Lung (tissue), 17 donors: ENCODE measurements at places on chromosomes 4 and X. TPM values are rescaled to one million over a fixed set of nuclear protein-coding genes. Genes with fewer than 3 reads are reported as not detected.

DNA sequence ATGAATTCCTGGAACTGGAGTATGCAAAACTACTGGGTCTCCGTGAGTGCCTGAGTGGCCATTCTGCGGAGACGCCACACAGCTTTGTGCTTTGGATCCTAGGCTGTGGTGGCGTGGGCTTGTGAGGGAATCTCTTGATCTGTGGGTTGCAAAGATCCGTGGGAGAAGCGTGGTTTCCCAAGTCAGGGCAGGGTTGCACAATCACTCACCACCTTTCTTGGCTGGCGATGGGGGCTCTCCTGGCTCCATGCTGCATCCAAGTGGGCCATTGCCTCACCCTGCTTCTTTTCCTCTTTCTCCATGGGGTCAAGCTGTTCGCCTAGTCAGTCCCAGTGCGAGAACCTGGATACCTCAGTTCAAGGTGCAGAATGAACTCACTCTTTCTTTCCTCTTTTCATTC, 62.5 kb downstream of the SLAIN2 start:
- no peak overlapping the region for H3K27ac ChIP-seq
- H3K27me3 ChIP-seq: no peaks in the 10 kb centered on the region
- H3K4me3 ChIP-seq: no peak overlapping the region
- H3K36me3 ChIP-seq: peaks cover 8% of the 10 kb centered on the region

DNA sequence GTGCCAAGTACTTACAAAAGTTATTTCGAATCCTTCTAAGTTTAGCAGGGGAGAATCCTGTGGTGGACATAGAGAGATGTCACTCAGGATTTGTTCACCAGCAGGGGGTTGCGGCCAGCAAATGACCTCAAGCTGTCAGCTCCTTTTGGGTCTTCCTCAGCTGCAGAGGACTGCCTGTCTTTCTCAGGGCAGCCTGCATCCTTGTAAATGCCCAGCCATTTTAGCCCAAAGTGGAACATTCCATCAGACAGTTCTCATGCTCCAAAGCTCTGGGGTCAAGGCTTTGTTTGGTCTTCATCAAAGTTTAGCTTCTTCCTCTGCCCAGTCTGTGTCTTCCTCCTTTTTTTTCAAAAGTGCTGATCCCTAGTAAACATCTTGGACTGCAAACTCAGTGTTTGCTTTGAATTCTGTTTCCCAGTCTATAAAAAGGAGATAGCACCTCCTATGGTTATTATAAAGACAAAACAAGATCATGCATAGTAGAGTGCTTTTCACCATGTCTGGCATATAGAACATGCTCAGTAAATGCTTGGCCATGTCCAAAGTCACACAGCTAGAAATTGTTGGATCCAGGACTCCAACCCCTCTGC, 156.4 kb upstream of the GATB start:
- no peaks in the 10 kb centered on the region for H3K36me3 ChIP-seq
- H3K27me3 ChIP-seq: no peaks in the 10 kb centered on the region
- DNase-seq: peak; percentile 37
- H3K27ac ChIP-seq: no peak overlapping the region

Gene TMEM192
- polyA plus RNA-seq: 14.3 TPM

- no peaks in the 10 kb centered on the region for H3K36me3 ChIP-seq
- DNase-seq: peak; percentile 30
- H3K4me1 ChIP-seq: peaks cover 11% of the 10 kb centered on the region
- no peak overlapping the region for H3K4me3 ChIP-seq
- no peak overlapping the region for H3K27ac ChIP-seq
Observed at GRCh38 chr4:121564840-121565375, 131.9 kb downstream of the ANXA5 start.

GRCh38 chrX:15471028-15471427, 22.1 kb downstream of the PIR start:
- H3K27ac ChIP-seq: no peak overlapping the region
- H3K36me3 ChIP-seq: no peaks in the 10 kb centered on the region
- H3K4me3 ChIP-seq: no peak overlapping the region
- H3K4me1 ChIP-seq: no peaks in the 10 kb centered on the region
- DNase-seq: peak; percentile 75

Gene TLR1
- polyA plus RNA-seq: 31.4 TPM

GRCh38 chrX:130826249-130826648, 76.8 kb downstream of the ENOX2 start:
- H3K27ac ChIP-seq: no peak overlapping the region
- no peak for DNase-seq
- H3K36me3 ChIP-seq: no peaks in the 10 kb centered on the region
- H3K27me3 ChIP-seq: no peaks in the 10 kb centered on the region
- H3K4me3 ChIP-seq: no peak overlapping the region
- no peaks in the 10 kb centered on the region for H3K4me1 ChIP-seq

- H3K4me3 ChIP-seq: peak within 1 kb of the TSS; percentile 82
- H3K27me3 ChIP-seq: no peaks in the 10 kb centered on the region
- H3K27ac ChIP-seq: peak within 1 kb of the TSS; percentile 97
- peaks cover 6% of the 10 kb centered on the region for H3K4me1 ChIP-seq
- peak; percentile 94 for DNase-seq
- no peaks in the 10 kb centered on the region for H3K36me3 ChIP-seq
Observed at GRCh38 chr4:38867478-38868058, at the start of gene FAM114A1. Gene FAM114A1, plus strand, starts transcription at chr4:38867806. Its CDS starts 10,273 bp downstream, at chr4:38878079.

DNA sequence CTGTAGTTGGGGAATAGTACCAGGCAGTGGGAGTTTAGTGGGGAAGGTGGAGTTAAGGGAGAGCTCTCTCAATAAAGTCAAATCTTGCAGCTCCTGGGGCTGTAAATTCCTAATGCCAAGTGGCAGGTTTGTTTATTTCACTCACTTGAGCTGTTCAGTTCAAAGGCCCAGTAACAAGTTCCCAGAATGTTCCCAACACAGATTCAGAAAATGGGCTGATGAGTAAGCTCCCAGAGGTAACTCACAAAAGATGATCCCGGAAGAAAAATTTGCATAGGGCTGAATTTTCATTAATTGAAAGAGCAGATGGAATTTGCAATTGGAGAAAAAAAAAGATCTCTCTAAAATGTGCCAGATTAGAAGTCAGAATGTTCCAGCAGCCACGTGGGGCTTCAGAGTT, 286.2 kb downstream of the EVC2 start:
- H3K27me3 ChIP-seq: no peaks in the 10 kb centered on the region
- H3K36me3 ChIP-seq: no peaks in the 10 kb centered on the region
- no peak overlapping the region for H3K27ac ChIP-seq

Gene SPARCL1
- 93.2 TPM for polyA plus RNA-seq

DNA sequence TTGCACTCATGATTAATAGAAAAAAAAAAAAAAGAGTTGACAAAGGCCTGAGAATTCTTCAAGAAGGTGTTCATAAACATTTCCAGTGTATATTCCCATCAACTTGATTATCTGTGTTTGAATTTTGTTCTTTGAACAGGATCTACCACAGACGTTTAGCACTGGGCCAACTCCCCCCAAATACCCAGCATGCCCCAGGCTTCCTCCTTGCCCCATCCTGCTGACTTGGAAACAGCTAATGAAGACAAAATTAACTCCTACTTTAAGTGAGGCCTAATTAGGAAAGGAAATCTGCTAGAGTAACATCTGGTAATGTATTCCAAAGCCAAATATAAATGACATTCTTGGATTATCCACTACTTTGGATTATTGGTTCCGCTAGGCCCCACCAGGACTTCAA, 52.5 kb downstream of the PPARGC1A start:
- H3K27ac ChIP-seq: peak overlapping the region; percentile 1
- no peaks in the 10 kb centered on the region for H3K36me3 ChIP-seq
- H3K4me3 ChIP-seq: no peak overlapping the region
- no peaks in the 10 kb centered on the region for H3K4me1 ChIP-seq
- no peak for DNase-seq

DNA sequence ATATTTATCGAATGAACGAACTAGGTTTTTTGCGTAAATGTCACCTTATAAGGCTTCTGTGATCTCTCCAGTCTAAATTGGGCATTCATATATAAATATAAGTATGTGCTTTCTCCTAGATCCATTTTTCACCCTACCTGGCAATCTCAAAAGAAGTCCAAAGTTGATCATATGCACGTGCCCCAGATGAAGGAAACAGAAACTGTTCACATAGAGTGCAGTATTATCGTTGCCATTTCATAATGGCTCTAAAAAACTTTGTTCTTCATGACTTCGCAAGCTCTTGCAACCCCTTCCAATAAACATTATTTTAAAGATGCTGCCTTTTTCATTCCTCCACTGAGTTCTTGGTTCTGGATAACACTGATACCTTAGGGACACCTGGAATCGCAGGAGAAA, 708 bp downstream of the INTS12 start:
- peaks cover 10% of the 10 kb centered on the region for H3K4me1 ChIP-seq
- peaks cover 4% of the 10 kb centered on the region for H3K36me3 ChIP-seq
- peak overlapping the region; percentile 93 for H3K4me3 ChIP-seq

DNA sequence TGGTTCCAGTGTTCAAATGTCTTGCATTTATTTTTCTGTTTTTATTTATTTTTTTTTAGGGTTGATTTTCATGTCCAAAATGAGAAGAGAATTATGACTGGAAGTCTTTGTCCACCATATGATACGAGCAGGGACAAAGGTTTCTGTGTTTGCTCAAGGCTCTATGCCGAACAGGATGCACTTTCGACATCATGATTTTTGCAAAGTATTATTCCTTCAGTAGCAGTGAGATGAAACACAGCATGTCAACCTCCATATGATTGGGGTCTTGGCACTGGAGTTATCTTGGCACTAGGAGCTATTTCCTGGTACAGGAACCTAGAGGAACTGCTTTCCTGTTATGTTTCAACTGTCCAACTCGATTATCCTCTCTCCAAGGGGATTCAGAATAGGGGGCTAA, 72.6 kb downstream of the UCHL1 start:
- no peak overlapping the region for H3K4me3 ChIP-seq
- H3K36me3 ChIP-seq: no peaks in the 10 kb centered on the region
- H3K27me3 ChIP-seq: no peaks in the 10 kb centered on the region
- H3K4me1 ChIP-seq: peaks cover 9% of the 10 kb centered on the region
- DNase-seq: no peak
- H3K27ac ChIP-seq: no peak overlapping the region

DNA sequence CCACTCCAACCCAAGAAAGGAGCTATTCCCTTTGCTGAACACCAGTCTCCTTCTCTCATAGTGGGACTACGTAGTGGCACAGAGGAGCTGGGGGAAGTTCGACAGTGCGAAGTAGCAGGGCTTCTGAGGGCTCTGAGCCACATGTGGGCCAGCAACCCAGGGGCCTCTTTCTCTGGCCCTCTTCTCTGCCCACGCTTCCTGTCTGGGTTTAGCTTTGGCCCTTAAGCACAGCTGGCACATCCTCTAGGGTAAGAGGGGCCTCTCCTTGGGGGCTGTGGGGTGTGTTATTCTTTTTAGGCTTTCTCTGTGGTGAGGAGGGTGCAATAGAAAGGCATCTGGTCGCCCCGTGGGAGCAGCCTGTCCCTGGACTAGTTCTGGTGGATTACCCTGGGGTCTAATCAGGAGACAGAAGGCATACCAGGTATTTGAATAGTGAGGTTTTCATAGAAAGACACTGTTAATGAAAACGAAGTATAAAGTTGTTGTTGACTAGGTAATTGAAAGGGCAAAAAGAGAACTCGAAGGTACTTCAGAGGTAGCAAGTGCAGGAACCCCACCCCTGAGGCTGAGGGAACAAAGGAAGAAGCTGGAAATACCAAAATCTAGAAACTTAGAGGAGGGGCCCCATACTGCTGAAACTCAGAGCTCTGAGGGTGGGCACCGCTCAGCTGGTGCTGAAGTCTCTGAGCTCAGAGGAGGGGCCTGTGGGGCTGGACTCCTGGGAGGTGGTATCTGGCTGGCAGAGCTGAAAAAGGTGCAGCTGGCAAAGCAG, 151.9 kb upstream of the RPS6KA3 start:
- DNase-seq: no peak
- H3K4me3 ChIP-seq: no peak overlapping the region
- H3K27ac ChIP-seq: no peak overlapping the region
- no peaks in the 10 kb centered on the region for H3K36me3 ChIP-seq
- peaks cover 17% of the 10 kb centered on the region for H3K27me3 ChIP-seq

Gene XAGE1A
- polyA plus RNA-seq: 3.1 TPM

GRCh38 chr4:71270901-71271300, 67.9 kb upstream of the SLC4A4 start:
- no peaks in the 10 kb centered on the region for H3K27me3 ChIP-seq
- DNase-seq: peak; percentile 32
- no peaks in the 10 kb centered on the region for H3K4me1 ChIP-seq
- no peaks in the 10 kb centered on the region for H3K36me3 ChIP-seq

DNA sequence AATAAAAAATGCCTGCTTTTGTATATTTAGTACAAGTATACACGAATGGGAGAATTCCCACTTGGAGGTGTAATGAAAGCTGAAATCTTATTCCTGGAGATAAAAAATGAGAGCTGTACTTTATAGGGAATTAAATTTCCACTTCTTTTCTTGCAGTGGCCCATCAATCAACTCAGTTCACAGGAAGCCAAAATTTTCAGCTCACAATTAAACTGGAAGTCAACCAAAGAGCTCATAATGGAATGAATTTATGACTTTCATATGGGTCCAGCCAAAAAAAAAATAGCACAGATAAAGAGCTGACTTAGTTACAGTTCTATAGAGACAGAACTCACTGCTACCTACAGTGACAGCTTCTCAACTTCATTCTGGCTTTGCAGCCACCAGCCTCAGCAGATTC, 115.2 kb upstream of the TBC1D9 start:
- no peak overlapping the region for H3K4me3 ChIP-seq
- no peak overlapping the region for H3K27ac ChIP-seq
- H3K36me3 ChIP-seq: peaks cover under 1% of the 10 kb centered on the region
- no peaks in the 10 kb centered on the region for H3K27me3 ChIP-seq
- no peak for DNase-seq
- peaks cover 21% of the 10 kb centered on the region for H3K4me1 ChIP-seq

GRCh38 chrX:94057385-94057784, 383.4 kb downstream of the FAM133A start:
- H3K4me1 ChIP-seq: no peaks in the 10 kb centered on the region
- DNase-seq: no peak
- no peak overlapping the region for H3K27ac ChIP-seq

- no peak overlapping the region for H3K4me3 ChIP-seq
- H3K27me3 ChIP-seq: no peaks in the 10 kb centered on the region
- H3K27ac ChIP-seq: no peak overlapping the region
- DNase-seq: no peak
- peaks cover 3% of the 10 kb centered on the region for H3K4me1 ChIP-seq
- peaks cover 3% of the 10 kb centered on the region for H3K36me3 ChIP-seq
Observed at GRCh38 chrX:154024271-154024670, 4.6 kb upstream of the IRAK1 start.

Gene SHROOM3
- 14.4 TPM for polyA plus RNA-seq

GRCh38 chr4:183364025-183364424, 41.8 kb upstream of the CLDN24 start:
- H3K27me3 ChIP-seq: no peaks in the 10 kb centered on the region
- no peaks in the 10 kb centered on the region for H3K4me1 ChIP-seq
- no peak overlapping the region for H3K27ac ChIP-seq

DNA sequence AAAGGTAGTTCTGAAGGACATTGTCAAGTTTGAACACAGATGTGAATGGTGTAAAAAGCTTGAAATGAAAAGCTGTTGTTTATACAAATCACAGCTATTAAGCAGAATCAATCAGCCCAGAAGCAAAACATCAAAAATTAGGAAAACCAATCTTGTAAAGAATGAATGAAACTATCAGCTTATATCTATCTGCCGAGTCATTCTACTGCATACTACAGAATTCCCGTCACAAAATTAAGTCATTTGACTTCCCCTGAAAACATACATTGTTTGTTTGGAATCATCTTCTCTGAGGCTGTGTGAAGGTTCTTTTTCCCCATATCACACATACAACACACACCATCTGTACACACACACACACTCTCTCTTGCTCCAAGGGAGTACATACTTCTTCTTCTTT, 80.3 kb downstream of the RFC1 start:
- no peak overlapping the region for H3K27ac ChIP-seq
- DNase-seq: no peak
- no peaks in the 10 kb centered on the region for H3K27me3 ChIP-seq
- no peaks in the 10 kb centered on the region for H3K4me1 ChIP-seq

Gene FAM149A
- polyA plus RNA-seq: 2.5 TPM

Gene SYP
- 5.1 TPM for polyA plus RNA-seq

Gene PPP1R2C
- not detected for polyA plus RNA-seq
